ENCODE measurements at places on chromosomes 7 and 10.

GRCh38 chr10:103554488-103555324, 61.2 kb downstream of the NEURL1 start:
- DNase-seq: peak; percentile 73

DNA sequence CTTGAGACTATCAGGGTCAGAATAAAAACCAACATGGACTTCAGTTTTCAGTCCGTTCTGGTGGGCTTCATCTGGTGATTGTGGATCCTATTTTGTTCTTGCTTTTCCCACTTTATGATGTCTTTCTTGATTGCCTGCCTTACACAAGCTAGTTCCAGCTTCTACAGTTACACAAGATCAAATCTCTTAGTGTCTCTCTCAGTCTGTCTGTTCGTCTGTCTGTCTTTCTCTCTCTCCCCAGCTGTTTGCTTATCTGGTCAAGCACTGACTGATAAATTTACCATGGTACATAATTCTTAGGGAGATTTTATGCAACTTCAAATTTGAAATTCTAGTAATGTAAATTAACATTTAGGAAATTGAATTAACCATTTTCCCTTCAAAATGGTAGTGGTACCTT, 35.8 kb downstream of the TAX1BP1 start:
- no peak for DNase-seq

DNA sequence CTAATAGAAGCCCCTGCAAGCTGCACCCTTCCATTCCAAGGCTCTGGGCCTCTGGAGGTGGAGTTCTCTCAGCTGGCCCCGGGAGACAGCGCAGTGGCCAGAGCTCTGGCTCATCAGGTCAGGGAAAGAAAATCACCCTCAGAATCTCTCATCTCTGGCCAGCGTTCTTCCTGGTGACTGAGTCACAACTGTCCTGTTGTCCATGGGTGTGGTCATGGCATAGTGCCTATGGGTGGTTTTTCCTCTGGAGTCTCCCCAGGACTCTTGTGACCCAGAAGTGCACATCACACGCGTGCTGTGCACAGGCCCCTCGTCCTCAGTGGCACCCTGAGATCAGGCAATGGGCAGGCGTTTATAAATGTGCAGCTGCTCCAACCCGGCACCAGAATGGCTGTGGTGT, 27.4 kb upstream of the FXYD4 start:
- no peak for DNase-seq

GRCh38 chr7:137772316-137772715, 74.5 kb downstream of the DGKI start:
- DNase-seq: no peak

- DNase-seq: no peak
These were observed 38.3 kb upstream of the CDCA7L start for GRCh38 chr7:21984042-21984441.

- no peak for DNase-seq
These were observed 269.8 kb downstream of the SKAP2 start for GRCh38 chr7:26594553-26594952.

DNA sequence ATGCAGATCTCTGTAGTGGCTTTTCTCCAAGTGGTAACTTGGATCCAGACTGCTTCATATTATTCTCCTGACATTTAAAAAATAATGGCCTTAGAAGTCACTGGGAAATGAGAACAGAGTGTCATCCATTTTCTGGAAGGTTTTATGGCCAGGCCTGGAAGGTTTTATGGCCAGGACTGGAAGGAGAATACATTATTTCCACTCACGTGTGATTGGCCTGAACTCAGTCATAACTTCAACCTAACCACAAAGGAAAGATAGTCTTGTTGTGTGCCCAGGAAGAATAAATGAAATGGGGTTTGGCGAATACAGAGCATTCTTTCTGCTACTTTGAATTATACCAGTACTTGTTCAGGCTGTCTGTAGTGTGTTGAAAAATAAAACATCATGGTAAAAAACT, 360.9 kb downstream of the GPAM start:
- DNase-seq: no peak

DNA sequence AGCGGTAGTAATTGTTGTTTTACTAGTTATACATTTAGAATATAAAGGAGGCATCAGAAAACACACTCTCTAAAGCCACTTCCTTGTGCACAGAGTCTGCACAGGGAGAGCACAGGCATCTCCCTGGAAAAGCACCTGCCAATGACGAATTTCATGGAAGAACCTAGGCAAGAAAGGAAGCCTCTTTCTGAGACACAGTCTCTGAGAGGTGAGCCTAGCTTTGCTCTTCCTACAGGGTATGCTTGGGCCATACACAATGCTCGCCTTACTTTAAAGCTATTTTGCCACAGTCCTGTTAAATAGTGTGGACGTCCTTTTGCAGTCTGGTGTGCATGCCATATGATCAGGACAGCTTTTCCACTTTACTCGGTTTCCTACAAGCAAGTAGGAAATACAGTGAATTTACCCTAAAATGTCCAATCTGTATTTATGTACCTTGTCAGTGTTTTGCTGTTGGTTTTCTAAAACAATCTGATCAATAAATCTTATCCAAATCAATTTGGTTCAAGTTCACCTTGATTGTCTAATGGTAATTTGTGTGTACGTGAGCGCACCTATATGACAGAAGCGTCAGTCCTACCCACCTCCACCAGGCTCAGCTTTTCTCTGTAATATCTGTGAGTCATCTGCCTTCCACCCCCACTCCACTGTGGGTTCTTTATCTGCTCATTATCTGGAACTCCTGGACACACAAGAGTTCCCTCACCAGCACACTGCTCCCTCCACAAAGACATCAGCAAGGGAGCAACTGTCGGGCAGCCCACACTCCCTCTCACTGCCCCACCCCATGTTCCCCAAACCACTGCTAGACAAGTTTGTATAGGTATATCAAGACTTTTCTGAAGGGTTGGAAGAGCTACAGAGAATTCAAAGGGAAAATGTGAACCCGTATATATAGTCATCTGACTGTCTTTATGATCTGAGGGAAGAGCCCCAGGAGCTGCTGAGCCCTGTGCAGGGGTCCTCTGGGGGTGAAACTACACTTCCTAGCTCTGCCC, 65.2 kb downstream of the KLHDC10 start:
- no peak for DNase-seq

DNA sequence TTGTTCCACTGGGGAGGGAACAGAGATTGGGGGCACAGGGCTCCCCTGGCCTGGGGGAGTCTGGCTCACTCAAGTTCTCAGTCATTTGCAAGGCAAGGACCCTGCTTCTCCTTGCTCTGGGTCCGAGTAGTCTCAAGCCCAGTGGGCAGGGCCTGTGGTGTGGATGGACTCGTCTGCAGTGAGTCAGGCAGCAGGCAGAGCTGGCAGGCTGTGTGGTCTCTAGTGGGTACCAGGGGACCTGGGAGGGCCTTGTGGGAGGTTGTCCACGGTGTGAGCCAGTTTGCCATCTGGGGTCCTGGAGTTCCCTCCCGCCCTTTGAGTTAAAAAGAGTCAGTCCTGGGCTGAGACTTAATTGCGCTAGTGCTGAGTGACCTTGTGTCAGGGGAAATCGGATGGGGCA, 8.8 kb upstream of the SH2D4B start:
- DNase-seq: no peak

DNA sequence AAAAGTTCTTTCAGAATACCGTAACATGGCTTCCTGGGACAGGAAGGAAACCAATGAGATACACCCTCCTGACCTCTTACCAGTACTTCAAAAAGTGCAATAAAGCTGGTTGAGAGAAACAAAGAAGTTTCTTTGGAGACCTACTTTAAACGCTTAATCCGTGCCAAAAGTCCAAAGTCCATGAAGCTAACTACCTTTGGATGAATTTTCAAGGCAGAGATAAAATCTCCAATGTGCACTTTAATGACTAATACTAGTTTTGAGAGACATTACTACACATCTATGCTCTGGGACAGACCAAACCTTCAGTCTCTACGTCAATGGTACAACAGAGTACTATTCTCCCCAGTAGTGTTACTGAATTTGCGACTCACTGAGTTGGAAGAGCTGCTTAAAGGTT, 46.1 kb downstream of the UBE2H start:
- DNase-seq: no peak

- DNase-seq: no peak
These were observed 3.4 kb downstream of the FAM24B start for GRCh38 chr10:122875843-122876466.

DNA sequence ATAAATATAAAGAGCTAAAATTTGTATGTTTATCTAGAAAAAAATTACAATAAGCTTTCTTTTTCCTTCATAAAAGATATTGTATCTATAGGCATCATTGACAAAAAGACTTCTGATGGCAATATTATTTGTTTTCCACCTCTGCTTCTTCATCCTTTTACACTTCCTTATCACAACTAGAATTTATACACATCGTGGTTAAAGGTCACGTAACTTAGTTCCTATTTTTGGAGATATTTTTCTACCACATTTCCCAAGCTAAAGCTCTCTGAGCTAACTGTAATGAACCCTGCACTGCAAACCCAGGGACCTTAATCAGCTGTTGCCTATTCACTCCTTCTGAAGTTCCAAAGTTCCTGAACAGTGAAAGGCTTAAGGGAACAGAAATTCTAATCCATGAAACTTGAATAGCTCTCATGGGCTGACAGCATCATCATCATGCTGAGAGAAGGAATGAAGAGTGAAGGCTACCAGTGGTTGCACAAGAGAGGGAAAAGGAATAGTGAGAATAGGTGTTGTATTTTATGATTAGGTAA, 106.1 kb upstream of the SLC13A1 start:
- DNase-seq: no peak

DNA sequence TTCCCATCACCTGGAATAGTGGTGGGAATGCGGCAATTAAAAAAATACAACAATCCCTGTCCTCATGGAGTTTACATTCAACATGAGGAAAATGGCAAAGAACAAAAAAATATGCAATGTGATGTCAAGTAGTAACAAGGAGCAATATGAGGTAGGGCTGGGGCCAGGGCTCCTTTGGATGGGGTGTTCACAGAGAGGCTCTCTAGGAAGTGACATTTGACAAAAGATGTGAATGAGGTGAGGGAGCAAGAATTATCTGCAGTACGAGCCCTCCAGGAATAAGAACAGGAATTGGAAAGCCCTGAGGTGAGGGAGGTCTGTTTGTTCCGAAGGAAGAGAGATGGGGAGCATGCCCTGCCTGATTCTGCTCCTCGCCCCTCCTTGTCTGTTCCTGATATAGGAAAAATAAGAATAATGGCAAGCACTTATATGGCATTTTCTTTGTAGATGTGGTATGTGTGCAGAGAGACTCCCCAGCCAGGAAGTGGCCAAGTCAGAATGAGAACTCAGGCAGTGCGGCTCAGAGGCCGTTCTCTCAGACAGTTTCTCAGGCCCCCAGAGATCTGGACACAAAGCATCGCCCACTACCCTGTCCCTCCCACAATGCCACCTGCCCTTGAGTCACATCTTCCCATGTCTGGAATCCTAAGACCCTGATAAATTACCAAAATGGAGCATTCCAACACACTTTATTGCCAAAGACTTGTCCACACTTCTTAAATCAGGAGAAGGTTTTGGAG, 105.6 kb downstream of the APBB1IP start:
- DNase-seq: no peak

DNA sequence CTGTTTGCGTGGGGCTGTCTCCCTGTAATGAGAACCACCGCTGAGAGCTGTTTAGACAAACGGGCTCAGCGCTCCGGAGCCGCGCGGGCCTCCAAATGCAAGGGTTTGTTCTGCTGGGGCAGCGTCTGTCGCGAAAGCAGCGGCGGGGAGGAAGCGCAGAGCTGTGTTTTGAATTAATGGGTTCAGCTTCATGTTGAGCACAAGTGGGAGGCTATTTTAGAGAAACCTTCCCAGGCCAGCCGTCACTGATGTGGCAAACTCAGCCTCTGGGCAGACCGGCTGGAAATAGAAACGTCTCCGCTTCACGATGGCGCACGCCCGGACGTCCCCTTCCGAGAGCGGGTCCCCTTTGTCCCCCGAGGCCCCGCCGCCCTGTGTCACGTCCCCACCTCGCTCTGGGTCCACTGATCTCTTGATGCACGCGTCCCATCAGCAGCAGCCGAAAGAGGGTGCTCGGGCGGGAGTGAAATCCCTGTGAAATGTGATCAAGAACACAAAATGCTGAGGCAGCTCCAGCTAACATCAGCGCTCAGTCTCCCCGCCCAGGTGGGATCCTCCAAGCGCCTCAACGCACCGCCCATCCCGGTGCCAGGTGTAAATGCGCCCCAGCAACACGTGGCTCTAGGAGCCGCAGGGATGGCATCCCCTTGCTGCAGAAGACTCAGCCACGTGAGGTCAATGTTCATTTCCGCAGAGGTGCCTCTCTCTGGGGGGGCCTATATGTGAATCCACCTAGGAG, 44.9 kb downstream of the BAMBI start:
- DNase-seq: no peak

DNA sequence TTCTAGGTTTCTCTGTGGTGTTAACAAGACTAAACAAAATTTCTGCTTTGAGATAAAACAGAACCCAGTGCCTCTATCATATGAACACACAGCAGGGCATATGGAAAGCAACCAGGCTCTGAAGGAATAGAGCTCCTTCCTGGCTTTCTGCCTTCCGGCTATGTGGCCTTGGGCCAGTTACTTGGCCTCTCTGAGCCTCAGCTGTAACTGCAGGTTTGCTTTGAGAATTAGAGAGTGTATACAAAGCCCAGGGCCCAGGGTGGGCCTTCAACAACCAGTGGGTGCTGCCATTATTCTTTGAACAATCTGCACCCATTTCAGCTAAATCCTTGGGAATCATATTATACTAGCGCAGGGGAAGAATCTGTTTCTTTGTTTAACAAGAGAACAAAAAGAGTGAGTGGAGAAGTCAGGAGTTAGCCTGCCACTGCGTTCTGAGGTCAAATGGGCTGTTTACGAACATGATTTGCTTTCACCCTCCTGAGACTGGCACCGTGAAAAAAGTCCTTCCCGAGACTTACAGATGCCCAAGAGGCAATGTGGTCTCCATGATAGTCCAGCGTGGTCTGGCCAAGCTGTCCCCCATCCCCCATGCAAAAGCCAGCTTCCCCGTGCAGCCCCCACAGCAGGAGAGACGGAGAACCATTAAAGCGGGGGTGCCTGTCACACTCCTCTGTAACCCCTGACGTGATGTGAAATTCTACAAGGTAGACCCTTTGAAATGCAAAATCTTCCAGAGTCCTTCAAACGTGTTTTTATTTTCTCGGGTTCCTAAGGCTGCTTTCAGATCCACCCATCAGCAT, 4.9 kb downstream of the FAM53B start:
- no peak for DNase-seq

DNA sequence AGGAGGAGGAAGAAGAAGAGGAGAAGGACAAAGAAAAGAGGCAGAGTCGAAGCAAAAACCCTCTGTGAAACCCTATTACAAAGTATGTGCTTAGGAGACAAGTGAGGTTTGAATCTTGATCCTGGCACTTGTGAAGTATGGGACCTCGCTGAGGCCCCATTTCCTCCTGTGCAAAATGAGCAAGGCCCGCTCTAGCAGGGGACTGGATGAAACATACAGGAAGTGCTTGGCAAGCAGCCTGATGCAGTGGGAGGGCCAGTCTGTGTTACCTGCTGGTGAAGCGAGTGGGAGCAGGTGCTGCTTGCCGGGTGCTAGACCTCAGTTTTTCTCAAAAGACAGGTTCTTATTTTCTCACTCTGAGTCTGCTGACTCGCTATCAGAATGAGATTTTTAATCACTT, 150.4 kb downstream of the JCAD start:
- DNase-seq: no peak

GRCh38 chr7:111595780-111596179, 33.5 kb upstream of the IMMP2L start:
- no peak for DNase-seq
